ENCODE measurements at places on chromosomes 11 and 22.

GRCh38 chr11:115247361-115247760 lies 256.9 kb downstream of the CADM1 start:
- no peak for DNase-seq

GRCh38 chr11:898143-898511 lies 12.5 kb downstream of the CHID1 start:
- no peak for DNase-seq

GRCh38 chr11:20561915-20562314 lies 37.5 kb upstream of the SLC6A5 start:
- DNase-seq = no peak

- DNase-seq = peak; percentile 34
Measured at GRCh38 chr22:48185071-48186055, 1422.9 kb downstream of the TBC1D22A start.
